ENCODE measurements at places on chromosomes 11 and 22.

- no peak for DNase-seq
Observed at GRCh38 chr11:68287419-68287818, 15.6 kb upstream of the C11orf24 start.

- no peak for DNase-seq
Observed at GRCh38 chr11:10694486-10695239, 1.1 kb upstream of the IRAG1 start.

GRCh38 chr11:87116185-87116584 is 78.5 kb downstream of the TMEM135 start:
- no peak for DNase-seq

GRCh38 chr22:40808018-40808841 is 10.9 kb downstream of the SLC25A17 start:
- DNase-seq = no peak

DNA sequence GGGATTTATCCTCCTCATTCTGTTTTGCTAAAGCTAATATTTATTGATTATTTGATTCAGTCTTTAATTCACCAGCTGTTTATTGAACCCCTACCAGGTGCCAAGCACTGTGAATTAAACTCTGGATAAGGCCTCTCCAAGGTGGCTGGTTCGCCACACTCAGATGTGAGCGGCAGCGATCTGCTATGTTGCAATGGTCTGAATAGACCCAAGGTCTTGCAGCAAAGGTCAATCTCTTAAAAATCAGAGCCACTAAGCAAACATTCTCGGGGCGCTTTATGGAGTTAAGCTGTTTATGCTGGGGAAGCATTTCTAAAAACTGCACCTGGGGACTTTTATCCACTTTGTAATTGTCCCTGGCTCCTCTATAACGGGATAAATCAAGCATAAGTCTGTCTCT is 10.5 kb upstream of the TSPAN18 start:
- DNase-seq = no peak

- no peak for DNase-seq
Observed at GRCh38 chr22:44760476-44760875, 8.1 kb downstream of the ARHGAP8 start.

- DNase-seq = no peak
Observed at GRCh38 chr11:93028960-93029522, 59.6 kb downstream of the MTNR1B start.

DNA sequence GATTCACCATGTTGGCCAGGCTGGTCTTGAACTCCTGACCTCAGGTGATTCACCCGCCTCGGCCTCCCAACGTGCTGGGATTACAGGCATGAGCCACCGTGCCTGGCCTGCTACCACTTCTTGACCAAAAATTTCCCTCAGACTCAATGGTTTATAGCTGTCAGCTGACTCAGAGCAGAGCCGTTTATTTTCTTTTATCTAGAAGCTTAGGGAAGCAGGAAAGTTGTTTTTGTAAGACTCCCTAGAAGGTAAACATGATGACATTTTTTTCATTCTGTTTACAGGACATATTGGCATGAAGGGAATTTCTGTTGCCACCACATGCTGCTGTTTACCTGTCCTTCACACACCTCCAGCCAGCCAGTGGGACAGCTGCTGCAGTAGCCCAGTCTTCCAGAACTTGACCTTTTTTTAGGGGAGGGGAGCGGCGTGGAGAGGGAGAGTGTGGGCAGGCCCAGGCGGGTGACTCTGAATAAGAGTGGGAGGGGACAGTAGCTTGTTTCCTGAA is 56.1 kb upstream of the PTPRJ start:
- DNase-seq = no peak

DNA sequence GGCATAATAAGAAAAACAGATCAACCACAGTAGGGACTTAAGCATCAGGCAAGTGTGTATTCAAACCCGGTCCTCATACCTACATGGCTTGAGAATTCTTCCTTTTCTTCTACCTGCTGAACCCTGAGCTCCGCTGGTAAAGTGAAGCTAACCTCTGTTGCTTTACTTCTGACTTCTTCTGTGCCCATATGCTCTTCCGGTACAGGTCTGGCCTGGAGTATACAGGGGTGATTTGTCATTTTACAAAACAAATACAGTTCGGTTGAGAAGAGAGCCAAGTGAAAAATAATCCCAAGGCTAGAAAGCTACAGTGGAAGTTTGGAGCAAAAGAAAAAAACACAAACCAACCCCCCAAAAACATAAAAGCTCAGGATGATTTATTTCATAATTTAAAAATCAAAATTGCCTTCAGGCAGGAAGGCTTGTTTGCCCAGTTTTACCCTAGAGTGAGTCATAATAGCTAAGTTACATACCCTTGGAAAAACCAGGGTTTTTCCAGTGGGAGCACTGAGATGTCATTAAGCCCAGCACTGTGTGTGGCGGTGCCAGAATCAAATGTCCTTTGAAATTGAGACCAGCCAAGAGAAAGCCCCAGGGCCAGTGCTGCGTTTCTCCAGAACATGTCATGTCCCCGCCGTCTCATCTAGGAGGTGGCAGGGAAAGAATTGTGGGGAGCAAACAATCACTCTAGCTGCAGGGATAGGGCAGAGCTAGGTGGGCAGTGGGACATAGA is 305.5 kb upstream of the ISX start:
- no peak for DNase-seq

GRCh38 chr11:74492084-74492483 is 1.4 kb downstream of the LIPT2 start:
- no peak for DNase-seq

DNA sequence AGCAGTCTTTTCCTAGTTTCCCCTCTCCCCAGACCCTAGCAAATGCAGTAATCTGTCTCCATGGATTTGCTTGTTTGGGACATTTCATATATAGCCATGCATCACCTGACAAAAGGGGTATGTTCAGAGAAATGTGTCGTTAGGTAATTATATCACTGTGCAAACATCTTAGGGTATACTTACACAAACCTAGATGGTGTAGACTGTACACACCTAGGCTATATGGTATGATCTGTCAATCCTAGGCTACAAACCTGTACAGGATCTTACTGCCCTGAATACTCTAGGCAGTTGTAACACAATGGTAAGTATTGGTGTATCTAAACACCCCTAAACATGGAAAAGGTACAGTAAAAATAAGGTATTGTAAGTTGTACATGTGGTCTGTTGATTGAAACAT is 23.8 kb downstream of the QSER1 start:
- DNase-seq = no peak

- no peak for DNase-seq
Observed at GRCh38 chr11:117016747-117017146, 81.5 kb downstream of the SIK3 start.

All from AG09319 (cell line).